ENCODE measurements at places on chromosomes 6 and 20.
A peak's percentile ranks its signal among the peaks of the same experiment; 100 is the strongest.

DNA sequence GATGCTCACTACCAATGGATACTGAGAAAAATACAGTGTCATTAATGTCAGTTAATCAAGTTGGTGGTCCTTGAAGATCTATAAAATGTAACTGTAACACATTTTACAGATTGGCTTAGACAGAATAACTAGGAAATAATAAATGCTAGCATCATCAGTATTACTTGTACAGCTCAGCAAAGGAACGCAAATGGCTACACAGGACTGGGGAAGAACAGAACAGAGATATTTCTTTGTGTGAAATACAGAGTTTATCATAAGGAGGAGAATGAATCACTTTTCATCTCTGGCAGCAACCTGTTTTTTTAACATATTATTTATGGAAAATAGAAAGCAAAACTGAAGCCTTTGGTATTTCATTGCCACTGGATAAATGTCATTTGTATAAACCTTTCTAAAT, 8.2 kb upstream of the QKI start:
- DNase-seq = no peak

DNA sequence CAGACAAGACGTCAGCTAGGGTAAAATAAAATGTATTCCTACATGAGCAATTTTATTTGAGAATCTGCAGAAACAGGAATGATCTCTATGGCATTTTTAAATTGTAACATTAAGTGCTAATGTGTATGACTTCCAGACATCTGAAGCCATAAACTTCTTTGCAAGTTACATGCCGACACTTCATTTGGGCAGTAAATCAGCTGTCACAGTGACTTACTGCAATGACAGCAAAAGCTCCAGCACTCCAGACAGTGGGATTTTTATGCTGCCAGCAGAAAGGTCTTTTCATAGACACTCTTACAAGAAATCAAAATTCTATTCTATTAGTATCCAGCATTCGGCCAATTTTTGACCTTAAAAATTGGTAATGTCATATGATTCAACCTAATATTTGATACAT, 156.3 kb upstream of the SNX9 start:
- no peak for DNase-seq

- no peak for DNase-seq
These were observed 107.2 kb upstream of the PLEKHG1 start for GRCh38 chr6:150492507-150492906.

DNA sequence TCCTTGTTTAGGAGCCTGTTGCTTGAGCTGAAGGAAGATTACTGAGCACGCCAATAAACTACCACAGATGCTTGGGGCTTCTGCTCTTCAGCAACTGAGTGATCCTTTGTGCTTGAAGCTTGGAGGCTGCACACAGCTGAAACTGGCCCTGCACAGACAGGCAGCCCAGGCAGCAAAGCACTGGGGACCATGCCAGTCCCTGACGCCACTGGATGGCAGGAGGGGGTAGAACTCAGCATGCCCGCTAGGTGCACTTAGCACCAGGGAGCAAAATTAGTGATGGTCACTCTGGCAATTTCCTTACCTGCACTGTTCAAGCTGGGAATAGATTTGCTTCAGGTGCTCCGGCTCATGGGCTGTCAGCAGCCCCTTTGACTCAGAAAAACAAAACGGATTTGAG, 91.5 kb downstream of the FAM50B start:
- DNase-seq = no peak

DNA sequence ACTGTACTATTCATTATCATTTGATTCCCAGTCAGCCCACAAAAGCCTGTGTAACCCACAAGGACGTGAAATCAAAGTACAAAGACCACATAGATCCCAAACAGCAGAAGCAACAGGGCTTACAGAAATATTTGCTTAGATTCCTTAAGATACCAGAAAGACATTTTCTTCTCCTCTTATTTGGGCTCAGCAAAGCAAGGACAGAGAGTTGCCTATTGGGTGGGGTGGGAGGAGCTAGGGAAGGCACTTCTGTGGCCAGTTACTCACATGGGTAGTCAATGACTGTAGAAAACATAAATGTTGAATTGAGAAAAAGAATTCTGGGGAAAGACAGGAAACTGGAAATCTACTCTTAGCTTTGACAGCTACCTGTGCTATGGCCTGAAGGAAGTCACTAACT, 19.8 kb downstream of the PDE7B start:
- DNase-seq = no peak

- DNase-seq = no peak
These were observed 25.5 kb downstream of the RNF144B start for GRCh38 chr6:18412644-18413043.

DNA sequence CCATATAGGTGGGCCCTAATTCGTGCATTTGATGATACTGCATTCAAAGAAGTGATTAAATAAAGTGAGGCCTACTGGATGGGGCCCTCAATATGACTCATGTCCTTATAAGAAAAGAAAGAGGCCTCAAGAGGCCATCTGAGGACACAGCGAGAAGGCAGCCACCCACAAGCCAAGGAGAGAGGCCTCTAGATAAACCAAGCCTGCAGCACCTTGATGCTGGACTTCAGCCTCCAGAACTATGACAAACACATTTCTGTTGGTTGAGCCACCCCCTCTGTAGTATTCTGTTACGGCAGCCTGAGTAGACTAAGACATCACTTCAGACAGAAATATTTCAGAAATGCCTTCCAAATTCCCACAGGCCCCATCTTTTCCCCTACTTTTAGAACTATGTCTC, 82.5 kb upstream of the PLEKHG1 start:
- no peak for DNase-seq

DNA sequence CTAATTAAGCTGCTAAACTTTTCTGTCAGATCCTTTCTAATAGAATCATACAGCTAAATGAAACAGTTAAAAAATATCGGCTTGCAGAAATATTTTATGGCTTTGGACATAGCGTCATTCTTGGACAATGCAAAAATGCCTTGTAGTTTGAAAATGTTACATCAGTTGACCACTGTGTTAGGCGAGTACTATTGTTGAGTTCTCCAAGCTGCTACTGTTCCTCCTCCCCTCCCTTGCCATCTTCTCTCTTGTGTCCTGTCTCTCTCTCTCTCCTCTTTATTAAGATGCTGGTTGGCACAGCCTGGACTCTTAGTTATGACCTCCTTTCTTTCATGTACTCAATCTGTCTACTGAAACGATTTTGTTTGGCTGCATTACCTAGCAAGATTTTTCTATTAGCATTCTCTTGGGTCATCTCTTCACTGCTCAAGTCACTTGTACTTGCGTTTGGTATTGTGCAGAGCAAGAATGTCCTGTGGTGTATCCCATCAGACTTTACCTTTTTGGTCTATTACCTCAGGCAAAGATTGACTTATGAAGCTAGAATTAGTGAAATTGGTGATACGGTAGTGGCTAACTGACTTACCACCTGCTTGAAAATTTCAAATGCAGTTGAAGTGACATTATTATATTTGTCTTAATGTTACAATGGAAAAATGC, 127.9 kb downstream of the FARS2 start:
- peak; percentile 10 for DNase-seq

DNA sequence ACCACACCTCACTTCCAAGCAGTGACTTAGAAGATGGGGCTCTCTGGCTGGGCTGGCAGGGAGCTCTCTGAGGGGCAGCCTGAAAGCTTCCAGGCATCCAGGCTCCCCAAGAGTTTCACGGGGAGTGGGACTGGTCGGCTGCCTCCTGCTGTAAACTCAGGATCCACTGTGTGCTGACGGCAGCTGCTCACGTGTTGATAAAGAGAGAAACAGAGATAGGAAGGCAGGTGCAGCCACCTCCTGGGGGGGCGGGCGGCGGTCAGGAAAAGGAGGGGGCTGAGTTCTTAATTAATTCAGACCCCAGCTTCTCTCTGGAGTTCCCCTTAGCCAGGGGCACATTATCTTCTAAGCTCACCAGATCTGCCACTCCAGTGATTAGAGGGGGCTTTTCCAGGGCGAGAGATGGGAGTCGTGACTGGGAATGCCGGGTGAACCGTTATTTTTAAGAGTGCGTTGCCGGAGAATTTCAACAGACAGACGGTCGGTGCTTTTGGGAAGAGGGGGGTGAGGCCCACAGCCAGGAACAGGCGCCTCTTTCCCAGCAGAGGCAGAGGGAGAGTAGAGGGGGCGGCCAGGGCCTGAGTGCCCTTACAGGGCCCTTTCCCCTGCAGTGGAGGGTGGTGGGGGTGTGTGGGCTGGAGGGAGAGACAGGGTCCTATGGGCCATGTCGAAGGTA, 70.9 kb downstream of the CD40 start:
- DNase-seq = no peak

DNA sequence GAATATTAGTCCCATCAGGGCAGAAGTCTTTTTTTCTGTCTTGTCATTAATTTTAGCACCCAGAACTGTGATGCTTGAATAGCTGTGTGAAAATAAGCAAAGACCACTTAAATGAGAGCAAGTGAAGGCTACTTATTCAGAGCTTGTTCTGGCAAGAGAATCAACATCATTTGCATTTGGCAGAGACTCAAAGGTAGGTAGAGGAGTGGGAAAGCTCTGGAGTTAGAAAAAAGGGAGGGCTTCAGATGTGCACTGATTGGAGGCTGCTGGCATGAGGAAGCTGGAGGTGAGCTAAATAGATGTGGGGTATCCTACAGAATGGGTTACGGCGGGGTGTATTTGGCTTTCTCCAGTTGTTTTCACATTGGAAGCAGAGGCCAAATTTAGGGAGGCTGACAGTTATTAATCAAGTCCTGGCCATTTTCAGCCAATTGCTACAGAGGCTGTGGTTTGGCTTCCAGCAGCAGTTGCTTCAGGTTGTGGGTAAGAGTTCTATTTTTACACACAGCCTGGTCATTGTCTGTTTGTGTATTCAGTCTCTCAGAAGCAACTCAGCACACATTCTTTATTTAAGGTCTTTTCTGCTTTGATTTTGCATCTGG, 254.3 kb downstream of the BTBD3 start:
- peak; percentile 62 for DNase-seq

DNA sequence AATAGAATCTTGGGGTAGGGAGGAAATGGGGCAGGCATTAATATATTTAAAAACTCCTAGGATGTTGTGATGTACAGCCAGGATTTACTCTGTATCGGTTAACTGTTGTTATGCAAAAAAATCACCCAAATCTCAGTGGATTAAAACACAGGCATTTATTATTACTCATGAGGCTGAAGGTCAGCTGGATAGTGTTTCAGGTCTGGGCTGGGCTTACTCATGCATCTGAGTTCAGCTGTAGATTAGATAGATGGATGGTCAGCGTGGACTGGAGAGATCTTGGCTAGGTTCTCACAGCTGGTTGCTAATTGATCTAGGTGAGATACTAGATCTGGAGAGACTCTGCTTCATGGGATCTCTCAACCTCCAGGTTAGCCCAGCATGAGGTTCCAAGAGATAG, 131.4 kb downstream of the BTBD3 start:
- no peak for DNase-seq

- peak; percentile 41 for DNase-seq
These were observed 60.2 kb upstream of the RALY start for GRCh38 chr20:33933469-33933909.

DNA sequence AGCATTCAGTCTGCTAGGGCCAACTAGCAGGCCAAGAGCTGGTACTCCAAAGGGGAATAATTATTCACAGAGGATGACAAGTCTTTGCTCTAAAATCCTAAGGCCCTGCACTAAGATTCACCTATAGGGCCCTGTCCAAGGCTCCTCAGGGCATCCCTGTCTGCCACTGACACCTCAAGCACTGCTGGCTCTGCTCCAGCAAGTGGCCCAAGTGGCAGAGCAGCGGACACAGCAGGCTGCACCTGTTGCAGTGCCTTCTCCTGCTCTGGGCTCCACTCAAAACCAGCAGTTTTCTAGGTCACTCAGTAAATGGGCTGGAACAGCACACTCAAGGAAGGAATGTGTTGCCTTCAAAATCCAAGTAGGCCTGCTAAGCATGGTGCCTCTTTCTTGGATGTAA, 36.4 kb upstream of the SMOC2 start:
- DNase-seq = no peak

DNA sequence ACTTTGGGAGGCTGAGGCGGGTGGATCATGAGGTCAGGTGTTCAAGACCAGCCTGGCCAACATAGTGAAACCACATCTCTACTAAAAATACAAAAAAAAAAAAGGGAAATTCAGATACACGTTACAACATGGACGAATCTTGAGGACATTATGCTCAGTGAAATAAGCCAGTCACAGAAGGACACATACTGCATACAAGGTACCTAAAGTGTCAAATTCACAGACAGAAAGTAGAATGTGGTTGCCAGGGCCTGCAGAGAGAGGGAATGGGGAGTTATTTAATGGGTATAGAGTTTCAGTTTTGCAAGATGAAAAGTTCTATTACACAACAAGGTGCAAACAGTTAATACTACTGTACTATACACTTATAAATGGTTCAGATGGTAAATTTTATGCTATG, 75.1 kb downstream of the SNX5 start:
- DNase-seq = no peak

- DNase-seq = no peak
These were observed 17.2 kb downstream of the DYNLT1 start for GRCh38 chr6:158627168-158627939.

DNA sequence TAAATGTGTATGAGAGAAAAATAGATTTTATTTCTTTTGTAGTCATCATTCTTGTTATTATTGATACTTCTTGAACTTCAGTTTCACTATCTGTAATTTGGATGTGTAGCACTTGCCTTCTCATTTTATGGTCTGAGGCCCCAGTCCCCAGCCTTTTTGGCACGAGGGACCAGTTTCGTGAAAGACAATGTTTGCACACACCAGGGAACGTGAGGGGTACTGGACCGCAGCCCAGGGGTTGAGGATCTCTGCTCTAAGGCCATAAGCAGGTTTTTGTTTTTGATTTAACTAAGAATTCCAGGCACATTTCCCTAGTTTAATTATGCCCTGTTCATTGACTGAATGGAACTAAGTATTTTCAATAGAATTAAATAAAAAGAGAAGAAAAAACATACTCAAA, 261.5 kb downstream of the BMP2 start:
- no peak for DNase-seq

DNA sequence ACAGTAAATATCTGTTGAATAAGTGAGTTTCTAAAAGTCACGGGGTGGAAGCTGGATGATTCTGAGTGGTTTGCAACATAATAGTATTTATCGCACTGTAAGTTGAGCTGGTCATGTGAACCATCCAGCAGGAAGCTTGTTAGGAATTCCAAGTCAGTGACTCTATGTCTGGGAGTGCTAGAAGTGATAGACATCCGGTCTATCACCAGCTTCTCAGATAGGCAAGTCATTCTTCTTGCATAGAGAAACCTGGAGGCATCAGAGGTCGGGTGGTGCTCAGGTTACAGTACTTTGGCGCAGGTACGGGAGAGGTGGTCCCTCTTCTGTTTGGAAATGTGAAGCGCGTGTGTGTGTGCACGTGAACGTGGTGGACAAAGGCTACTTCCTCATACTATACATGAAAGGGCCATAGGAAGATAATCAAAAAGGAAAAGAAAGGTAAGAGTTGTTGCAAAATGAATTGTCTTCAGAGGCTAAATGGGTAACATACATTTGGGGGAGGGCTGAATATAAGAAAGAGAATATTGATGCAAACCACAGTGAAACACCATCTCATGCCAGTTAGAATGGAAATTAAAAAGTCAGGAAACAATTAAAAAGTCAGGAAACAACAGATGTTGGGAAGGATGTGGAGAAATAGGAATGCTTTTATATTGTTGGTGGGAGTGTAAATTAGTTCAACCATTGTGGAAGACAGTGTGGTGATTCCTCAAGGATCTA, 299.3 kb upstream of the ZFP64 start:
- DNase-seq = peak; percentile 83

Data from AG09309 (cell line).